ENCODE measurements at places on chromosomes 4 and X.
A peak's percentile ranks its signal among the peaks of the same experiment; 100 is the strongest.

DNA sequence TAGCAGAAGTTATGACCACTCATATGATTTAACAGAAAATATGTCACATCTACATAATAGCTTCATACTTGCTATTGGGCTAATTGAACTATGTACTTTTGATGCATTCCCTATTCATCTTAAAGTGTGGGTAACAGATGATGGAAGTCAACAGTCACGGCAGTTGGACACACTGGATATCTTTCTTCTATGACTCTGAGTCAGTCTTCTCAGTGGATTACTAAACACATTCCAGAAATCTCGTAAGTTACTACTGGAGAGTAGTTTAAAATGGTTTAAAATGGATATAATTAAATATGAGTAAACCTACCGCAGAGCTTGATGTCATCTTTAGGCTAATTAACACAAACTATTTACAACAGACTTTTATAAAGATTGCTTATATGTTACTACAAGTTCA, 30.1 kb upstream of the CFAP299 start:
- no peak for DNase-seq

DNA sequence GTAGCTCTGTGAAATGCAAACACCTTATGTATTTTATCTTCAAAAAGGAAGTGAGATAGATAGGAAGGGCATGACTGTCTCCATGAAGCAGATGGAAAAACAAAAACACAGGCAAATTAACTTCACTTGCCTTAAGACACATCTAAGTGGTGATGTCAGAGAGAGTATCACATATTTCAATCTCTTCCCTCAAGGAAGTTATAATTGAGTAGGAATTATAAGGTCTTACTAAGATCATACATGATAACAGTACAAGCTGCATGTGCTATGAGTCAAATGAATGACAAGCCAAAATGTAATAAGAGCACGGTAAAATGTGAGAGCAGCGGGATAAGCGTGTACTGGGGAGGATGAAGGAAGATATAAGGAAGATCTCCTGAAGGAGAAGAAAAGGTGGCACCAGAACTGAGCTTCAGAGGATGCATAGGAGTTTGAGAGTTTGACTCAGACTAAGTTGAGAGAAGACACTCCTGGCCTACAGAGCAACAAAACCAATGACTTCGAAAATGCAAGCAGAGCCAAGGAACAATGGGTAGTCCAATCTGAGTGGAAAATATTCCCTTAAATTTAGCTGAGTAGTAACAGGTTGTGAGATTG, 43.3 kb upstream of the GALNT7 start:
- DNase-seq: no peak

GRCh38 chr4:42415281-42415680, 18.0 kb downstream of the SHISA3 start:
- no peak for DNase-seq

GRCh38 chr4:107870916-107871786, 46.4 kb downstream of the SGMS2 start:
- DNase-seq: no peak

- DNase-seq: no peak
Measured at GRCh38 chrX:148940411-148940996, 440.1 kb downstream of the AFF2 start.

- no peak for DNase-seq
Measured at GRCh38 chrX:30949554-30949953, 60.5 kb upstream of the TAB3 start.

DNA sequence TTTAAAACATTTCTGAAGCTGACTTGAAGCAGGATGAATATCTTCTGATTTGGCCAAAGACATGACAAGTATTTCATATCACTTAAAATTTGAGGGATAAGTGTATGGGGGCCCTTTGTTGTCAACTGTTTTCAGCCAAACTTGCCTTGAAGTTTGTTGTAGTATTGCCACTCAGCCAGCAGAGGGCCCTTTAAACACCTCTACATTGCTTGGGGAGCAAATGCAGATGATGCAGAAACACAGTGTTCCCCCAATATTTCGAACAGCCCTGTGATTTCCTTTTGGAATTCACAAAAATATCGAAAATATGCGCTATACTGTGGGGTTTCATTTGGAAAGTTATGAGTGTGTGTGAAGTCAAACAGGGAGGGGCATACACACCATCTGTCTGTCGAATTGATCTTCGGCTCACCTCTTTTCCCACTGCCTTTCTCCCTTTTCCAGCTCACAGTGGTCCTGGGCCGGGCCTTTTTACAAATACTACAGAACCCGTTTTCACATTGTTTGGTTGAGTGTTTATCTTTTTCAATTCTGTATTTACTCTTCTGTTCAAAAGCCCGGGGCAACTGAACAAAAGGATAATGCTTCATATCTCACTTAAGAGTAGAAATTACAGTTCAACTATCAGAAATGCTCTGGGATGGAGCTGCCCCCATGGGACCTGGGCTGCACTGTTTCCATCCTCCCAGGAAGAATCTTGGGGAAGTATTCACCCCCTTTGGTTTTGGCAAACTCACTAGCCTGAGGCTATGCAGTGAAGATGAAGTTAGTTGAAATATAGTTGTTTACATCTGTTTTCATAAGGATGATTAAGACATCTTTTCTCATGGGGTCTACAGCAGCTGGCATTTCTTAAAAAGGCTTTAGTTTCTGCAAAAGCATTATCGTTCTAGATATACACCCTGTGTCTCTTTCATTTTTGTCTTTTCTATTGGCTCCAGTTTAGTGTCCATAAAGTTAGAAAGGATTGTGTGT, 137.6 kb downstream of the EGF start:
- DNase-seq: no peak

GRCh38 chrX:100404851-100405250, 5.2 kb downstream of the PCDH19 start:
- DNase-seq: no peak

DNA sequence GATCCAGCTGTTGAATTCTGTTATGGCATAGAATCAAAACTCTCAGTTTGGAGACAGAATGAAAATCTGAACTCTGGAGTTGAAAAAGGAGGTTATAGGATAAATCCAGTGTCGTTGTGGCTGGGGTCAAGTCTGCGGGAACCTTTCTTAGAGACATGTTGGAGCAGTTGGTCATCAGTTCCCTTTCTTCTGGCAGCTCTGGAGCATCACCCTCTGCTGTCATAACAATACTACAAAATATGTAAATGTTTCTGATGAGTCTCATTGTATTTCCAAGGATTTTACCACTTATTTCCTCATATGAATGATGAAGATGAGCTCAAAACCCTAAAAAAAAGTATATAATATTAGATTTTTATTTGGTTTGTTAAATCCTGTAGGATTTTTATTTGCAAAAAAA, 7.5 kb downstream of the TLR10 start:
- no peak for DNase-seq

DNA sequence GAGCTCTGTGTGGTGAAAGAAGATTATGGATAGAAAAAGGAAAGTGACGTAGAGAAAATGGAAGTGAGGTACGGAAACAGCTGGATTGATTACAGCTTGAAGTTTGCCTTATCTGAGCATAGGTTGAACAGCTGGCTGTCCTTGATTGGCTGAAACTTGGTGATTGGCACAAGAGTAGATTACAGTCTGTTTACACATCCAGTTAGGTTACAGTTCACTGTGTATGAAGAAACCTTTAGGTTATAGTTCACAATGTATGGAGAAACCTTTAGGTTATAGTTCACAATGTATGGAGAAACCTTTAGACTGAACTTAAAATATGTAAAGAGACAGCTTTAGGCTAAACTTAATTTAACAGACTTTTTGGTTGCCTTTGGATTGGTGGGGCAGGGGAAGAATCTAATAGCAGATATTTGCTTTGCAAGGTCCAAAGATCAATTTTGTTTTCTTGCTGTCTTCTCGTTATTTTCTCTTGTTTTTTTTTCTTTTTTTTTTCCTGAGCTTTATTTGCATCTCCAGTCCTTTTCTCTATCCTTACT, 15.6 kb upstream of the ART3 start:
- DNase-seq: no peak

DNA sequence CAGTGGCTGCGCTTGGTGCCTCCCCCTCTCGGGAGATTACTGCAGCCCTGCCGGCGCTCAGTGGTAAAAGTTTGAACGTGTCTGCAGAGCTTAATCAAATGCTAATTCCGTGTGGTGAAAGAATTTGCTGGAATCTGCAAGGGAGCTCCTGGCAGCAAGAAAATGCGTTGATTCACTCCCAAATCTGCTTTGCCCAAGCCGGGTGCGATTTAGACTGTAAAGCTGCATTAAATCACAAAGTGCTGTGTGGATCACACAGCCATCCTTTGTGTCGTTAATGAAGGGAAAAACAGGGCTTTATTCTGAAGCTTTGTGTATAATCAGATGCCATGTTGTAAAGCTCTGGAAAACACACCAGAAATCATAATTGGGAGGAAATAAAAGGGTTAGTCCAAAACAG, 444.1 kb downstream of the BCOR start:
- no peak for DNase-seq

DNA sequence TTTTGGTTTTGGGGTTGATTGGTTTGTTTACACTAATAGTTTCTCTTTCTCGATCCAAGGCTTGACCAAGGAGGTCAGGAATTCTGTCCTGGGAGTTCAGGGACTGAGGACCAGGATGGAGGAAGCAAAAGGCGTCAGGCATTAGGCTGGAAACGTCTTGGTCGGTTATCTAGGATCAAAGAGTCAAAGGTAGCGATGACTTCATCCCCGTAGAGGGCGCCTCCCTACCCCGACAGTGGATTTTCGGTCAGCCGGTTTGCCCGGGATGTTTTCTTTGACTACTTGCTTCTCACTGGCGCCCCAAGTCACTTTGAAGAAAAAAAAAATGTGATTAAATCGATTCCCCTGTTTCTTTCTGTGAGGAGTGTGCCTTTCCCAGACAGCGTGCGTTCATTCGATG, 980 bp upstream of the FHDC1 start:
- no peak for DNase-seq

DNA sequence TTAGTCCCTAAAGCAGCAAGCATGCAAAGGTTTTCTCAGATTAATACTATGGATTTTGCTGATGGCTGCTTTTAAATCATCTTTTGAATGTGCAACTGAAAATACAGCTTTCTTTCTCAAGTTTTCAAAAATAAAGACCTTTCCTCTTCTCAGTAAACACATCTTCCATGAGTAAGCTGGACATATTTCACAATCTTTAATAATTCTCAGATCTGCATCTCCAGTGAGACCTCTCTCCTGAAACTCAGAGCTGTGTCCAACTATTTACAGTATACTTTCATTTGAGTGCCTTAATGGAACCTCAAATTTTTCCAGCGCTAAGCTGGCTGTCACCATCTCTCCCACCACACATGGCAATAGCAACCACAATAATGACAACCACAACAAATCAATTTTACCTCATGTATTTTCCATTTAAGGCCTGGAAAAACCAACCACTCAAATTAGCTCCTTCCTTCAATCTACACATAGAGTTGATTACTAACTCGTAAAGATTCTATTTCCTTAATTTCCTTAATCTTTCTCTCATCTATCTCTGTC, 192.4 kb upstream of the RPL34 start:
- DNase-seq: no peak

DNA sequence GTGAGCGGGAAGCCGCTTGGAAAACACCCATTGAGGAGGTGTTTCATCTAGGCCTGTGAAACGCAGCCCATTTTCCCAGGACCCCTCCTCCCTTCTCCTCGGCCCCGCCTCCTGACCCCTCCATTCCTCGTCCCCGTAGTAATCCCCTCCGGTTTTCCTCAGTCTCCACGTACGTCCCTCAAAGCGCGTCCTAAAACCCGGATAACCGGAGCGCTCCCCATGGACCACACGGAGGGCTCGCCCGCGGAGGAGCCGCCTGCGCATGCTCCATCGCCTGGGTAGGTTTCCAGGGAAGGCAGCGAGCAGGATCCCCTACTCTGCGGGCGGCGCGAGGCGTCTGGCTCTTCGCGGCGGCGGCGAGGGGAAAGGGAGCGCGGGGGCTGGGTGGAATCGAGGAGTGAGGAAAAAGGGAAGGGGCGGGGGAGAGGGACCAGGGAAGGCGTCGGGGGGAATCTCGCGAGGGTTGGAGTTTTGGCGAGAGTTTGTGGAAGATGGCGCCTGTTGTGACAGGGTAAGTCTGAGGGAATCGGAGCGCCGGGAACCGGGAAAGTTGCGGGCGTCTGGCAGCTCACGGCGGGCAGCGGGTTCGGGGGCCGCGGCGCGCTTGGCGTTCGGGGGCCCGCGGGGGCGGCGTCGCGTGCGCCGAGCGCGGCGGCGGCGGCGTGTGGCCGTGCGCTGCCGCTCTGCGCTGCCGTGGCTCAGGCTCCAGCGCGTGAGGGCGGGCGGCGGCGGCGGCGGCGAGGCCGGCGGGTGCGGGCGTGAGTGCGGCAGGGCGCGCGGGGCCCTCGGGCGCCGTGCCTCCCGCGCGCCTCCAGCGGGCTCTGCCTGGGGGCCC, at the start of gene RBPJ:
Gene RBPJ, plus strand, starts transcription at position 477 of the 835 bp plus-strand sequence. Its CDS starts 15 bp downstream, at position 492.
- DNase-seq: peak; percentile 97

Data from skeletal muscle cell (primary cell).